ENCODE measurements at places on chromosomes 3 and 15.

GRCh38 chr15:100765467-100766241 is 114.0 kb upstream of the ALDH1A3 start:
- no peak for DNase-seq

GRCh38 chr3:186815435-186815834 is 9.2 kb upstream of the RFC4 start:
- no peak for DNase-seq

- no peak for DNase-seq
Observed at GRCh38 chr15:78257681-78258080, 6.7 kb upstream of the DNAJA4 start.

DNA sequence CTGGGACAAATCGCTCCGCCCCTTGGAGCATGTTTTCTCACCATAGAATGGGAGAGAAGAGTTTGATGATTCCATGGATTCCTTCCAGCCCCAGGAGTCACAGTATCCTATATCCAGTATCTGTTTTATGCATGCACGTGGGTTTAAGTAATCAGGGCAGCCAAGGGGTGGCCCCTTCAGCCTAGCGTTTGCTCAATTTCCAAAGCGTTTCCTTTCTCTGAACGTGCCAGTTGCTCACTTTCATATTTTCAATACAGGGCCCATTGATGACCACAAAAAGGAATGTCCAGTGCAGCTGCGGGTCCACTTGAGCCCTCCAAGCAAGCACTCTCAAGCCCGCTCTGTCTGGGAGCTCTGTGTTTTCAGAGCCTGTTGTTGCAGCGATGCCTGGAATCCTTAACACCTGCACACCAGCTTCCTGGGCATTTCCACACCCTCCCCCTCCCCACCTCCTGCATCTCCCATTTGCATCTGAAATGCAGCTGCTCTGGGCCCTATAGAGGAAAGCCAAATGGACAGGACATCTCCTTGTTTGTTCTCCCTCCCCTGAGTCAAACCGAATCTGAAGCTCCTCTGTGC is 164.3 kb upstream of the LPP start:
- DNase-seq, result no peak

GRCh38 chr15:43625106-43625505 is 6.5 kb upstream of the STRC start:
- DNase-seq, result no peak

GRCh38 chr15:67341539-67341938 is 87.0 kb downstream of the IQCH start:
- no peak for DNase-seq

DNA sequence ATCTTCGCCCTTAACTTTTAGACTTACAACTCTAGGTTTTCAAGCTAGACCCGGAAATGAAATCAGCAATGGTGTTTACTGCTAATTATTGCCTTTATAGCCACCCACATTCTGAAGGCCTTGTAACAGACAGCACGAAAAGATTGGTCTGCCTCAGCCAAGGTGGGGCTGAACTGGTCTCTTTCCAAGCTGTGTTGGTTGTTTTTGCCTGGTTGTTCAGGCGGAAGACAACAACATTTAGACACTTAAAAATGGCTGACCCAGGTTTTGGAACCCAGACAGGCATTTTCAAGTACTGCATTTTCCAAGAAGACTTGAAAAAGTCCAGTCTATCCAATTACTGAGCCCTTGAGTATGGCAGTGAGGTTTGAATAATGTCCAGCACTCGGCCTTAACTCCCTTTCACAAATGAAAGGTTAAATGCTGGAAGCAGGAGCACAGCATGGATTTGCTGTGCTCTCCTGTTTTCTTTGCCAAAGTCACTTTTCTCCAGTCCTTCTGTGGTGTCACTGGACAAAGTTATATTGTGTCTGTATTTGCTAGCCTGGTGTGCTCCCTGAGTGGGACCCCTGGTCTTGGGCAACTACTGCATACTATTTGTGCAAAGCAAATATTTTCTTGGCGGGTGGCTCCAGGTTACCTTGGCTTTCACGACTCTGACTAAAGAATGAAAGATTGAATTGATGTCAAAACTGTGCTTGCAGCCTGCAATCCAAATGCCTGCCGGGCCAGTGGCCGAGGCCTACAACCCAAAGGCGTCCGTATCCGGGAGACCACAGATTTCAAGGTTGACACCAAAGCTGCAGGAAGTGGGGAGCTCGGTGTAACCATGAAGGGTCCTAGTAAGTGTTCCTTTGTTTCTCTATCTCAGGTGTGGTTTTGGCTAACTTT is 93.5 kb downstream of the FLNB start:
- DNase-seq, result no peak

GRCh38 chr15:67746022-67746421 is 79.3 kb upstream of the SKOR1 start:
- no peak for DNase-seq
